ENCODE measurements at places on chromosomes 4 and X.

DNA sequence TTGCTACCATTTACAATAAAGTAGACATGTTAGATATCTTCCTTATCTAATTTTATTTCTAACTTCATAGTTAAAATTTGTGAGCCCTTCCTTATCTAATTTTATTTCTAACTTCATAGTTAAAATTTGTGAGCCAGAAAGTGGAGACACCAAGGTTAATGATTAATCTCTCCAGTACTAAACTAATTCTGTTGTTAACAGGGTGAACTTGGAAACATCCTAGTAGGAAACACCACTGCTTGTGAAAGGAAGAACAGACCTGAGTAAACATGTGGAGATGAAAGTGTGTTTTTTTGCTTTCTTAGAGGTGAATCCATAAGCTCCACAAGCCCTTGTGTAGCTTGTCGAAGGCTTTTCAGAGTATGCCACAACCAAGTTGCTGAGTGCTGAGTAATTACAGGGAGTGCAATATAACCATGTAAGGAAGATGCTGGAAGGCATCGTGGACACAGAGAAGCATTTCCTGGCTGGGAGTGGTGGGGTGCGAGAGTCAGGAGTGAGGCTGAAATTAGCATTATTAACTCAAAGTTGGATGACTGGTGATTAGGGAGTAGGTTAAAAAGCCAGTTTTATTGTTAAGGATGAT is 118.6 kb upstream of the NEIL3 start:
- DNase-seq: no peak

DNA sequence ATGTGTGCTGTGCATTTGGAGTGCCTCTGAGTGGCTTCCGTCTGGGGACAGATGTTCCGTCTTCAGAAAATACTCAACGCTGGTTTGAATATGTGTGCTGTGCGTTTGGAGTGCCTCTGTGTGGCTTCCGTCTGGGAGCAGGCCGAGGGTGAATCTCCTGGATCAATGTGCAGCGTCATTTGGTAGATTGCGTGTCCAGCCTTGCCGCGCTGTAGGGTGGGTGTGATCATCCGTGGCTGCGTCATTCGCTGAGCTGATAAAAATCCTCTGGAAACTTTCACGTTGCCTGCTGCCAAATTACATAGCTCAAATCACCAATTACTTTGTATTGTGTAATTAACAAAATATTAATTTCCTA is 12.1 kb downstream of the UVSSA start:
- DNase-seq: no peak

DNA sequence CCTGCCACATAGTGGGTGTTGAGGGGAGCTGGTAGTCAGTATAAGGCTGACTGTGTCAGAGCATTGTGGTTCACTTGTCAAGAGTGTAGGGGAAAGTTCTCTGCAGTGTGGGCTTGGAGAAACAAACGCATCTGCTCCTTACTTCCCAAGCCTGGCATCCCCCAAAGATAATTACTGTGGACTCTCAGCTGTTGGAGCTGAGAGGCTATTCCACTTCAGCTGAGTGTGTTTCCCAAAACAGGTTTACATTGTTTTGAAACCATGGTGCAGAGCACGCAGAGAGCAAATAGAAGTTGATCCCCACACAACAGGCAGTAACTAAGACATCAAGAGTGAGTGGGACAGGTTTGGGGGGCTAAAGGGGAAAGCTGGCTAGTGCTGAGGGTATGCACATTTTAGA is 181.0 kb upstream of the EOLA2 start:
- no peak for DNase-seq

DNA sequence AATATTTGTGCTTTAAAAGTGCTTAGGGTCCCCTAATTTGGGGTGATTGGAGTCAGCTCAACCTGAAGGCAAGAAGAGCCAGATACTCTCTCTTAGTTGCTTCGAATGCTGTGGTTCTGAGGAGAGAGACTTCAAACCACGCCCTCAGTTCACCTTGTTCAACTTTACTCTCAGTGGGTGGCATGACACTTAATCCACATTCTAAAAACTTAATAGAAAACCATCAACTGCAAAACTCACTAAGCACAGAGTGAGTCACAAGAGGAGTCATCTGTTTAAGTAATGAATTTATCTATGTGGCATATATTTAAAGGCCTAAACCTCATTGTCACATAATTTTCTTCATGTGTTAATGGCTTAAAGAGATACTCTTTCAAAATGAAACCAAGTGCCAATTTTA is 99.5 kb upstream of the SLC4A4 start:
- no peak for DNase-seq

DNA sequence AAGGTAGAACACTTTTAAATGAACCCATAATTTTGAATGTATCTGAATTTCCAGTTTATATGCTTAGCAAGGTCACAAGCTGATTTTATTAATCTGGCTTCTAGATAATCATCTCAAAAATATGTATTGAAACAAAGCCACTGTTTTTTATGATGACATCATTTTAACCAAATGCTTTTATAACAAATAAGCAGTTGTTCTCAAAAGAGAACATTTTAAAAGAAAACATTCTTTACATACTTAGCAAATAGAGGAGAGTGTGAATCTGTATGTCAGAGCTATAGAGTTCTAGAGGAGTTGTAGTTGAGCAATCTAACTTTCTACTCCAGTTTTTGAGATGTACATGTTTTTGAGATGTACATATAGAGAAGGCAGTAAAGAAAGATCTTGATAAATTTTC is 42.5 kb downstream of the LAMP2 start:
- DNase-seq: no peak

DNA sequence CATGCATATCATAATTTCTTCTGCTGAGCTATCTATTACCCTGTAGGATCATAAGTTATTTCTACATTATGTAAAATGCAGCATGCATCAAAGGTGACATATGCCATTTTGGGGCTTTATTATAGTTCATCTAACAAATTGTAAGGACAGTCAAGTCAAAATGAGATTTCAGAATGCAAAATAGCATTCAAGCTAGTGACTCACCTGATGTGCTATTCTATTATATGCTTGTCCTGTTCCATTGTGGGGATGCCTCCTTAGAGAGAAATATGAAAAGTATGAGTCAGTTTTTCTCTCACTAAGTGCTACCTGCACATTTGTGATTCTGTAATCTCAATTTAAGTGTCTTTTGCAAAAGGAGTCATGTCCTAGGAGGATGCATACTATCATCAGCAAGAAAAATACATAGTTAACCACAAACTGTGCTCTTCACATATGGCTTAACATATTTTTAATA is 647.0 kb upstream of the PCDH10 start:
- DNase-seq: no peak

DNA sequence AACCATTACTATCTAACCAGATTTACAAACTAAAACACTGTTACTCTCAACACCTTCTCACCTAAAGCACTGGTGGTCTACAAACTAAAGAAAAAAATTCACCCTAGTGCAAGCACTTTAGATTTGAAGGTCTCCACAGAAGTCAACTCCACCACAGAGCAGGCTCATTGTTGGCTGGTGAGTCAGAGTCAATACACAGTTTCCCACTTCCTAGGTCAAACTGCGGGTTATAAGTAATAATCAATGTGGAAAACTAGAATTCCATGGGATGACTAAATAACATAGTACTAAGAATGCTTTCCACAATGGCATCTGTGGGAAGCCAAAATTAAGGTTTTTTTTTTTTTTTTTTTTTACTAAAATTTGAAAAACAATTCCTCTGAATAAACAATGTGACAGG is 191.8 kb downstream of the PDGFC start:
- DNase-seq: no peak

DNA sequence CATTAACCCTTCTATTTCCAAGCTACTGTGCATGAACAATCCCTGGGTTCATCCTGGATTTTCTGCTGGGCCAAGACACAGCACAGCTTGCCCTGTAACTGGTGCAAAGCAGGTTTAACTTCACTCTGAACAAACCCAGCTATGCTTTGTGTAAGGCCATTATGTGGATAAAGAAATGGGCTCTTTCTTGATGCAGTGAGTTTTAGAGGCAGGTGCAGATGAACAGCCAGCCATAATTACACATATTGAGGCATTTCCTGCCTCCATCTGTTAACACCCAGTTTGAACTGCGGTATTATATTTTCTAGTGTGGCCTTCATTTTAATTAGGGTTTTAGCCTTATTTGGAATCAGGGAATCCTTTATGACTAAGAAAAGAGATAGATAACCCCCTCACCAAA is 68.7 kb upstream of the ARX start:
- no peak for DNase-seq

GRCh38 chrX:19695884-19696283 is 180.6 kb upstream of the MAP3K15 start:
- DNase-seq: no peak

DNA sequence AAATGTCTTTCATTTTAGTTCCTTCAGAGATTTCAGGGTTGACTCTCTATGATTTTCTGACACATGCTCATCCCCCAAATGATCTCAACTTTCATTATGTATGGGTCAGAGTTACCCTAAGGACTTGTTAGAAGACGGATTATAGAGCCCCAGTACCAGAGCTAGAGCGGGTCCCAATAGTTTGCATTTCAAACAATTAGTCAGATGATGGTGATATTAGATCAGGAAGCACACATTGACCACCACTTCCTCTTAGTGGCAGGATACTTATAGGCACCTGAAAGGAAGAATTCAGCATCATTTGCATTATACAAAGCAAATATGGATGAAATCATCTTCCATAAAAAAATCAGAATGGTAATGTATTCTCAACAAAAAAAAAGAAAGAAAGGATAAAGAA is 106.1 kb downstream of the GALNTL6 start:
- no peak for DNase-seq

DNA sequence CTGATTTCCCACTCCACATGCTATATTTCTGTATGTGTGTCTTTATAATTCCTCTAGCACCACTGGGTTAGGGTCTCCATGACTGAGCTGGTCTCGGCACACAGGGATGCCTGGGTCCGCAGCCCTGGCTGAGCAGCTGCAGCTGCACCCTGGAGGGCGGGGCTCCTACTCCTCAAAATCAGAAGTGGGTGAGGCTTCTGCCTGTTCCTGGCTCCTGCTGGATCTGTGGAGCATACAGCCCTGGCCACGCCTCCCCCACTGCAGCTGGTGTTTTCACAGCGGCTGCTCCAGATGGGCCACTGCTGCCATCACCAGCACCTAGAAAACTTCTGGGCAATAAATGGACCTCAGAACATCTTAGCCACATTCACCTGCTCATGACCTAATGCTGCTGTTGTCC is 30.9 kb downstream of the SPCS3 start:
- DNase-seq: no peak
